ENCODE measurements at places on chromosomes 16 and 17.

- no peak for DNase-seq
Observed at GRCh38 chr17:44263345-44263902, 4.5 kb downstream of the SLC4A1 start.

GRCh38 chr17:32671896-32672295, 185.1 kb downstream of the CDK5R1 start:
- no peak for DNase-seq

- no peak for DNase-seq
Observed at GRCh38 chr16:78606545-78606944, 507.1 kb downstream of the WWOX start.

GRCh38 chr16:8583199-8583598, 7.1 kb downstream of the TMEM114 start:
- DNase-seq: no peak

GRCh38 chr16:8781797-8782196, 15.6 kb downstream of the TMEM186 start:
- no peak for DNase-seq

DNA sequence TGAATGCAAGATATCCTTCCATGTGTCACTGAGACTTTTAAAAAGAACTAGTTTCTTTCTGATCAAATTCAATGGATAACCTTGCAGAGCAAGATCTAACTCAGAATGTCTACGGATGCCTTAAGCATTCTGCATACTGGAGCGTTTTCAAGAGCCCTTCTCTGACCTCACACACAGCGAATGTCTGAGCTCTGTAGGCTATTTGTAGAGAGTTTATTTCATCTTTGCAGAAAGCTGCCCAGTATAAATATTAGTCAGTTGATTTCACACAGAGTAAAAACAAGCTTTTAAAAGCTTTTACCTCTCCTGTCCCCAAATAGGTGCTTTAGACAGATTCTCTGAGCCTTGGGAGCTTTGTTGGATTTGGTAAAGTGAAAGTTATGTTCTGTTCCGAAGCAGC, 165.0 kb downstream of the RBFOX1 start:
- DNase-seq: no peak

DNA sequence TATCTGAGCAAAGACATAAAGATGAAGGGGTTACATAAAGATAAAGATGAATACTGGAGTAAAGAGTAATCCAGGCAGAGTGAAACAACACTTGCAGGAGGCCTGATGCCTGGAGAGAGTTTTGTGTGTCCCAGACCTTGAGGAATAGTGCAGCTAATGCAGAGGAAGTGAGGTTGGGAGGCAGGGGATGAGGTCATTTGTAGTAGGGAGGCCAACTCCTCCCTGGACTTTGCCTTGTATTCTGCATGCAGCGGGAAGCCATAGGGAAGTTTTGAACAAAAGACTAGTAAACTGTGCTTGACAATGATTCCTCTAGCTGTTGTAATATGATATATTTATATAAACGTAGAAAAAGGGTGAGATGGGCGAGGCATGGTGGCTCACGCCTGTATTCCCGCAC, 356.6 kb downstream of the KCNJ2 start:
- no peak for DNase-seq

DNA sequence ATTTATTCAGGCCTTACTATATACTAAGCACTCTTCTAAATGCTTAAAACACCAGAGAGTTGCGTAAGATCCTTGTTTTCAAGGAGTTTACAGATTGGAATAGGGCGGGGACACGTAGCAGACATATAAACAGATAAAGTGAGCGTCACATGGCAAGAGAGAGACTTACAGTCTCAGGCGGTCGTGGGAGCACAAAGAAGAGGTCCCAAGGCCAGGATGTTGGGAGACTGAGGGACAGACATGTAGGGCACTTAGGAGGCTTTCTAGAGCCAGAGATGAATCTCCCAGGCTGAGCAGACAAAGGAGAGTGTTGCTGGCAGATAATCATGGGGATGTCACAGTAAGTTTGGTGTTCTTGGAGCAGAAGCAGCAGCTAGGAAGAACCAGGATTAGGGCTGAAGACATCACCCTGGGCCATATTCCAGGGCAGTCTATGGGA, 119.1 kb upstream of the ANKFN1 start:
- DNase-seq: no peak

GRCh38 chr17:38578229-38579082, 27.3 kb downstream of the SRCIN1 start:
- DNase-seq: no peak

GRCh38 chr17:72422204-72422504, 301.3 kb downstream of the SOX9 start:
- DNase-seq: no peak

DNA sequence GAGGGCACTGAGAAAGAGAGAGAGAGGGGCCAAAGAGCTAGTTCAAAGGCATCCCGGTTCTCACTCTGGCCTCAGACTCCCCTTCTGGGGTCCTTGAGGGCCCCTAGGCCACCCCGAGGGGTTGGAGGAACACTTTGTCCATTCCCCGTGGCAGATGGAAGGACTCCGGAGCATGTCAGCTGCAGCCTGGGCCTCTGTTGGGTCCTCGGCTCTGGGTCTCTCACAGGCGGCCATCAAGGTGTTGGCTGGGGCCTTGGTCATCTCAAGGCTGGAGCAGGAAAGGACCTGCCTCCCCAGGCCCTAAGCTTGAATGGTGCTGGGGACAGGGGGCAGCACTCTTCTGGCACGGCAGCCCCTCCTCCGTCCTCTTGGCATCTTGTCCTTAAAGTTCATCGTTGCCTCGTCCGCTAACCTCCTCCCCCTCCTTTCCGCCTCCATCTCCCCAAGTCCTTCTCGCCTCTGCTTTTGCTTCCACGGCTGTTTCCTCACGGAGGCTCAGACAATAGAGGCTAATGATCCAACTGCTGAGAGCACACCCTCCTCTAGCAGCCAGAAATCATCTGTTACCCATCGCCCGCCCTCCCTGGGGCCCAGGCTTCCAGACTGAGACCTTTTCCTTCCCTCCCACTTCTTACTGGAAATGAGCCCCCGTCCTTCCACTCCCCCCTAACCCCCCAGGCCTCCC, 23.3 kb downstream of the CCR7 start:
- DNase-seq: no peak

DNA sequence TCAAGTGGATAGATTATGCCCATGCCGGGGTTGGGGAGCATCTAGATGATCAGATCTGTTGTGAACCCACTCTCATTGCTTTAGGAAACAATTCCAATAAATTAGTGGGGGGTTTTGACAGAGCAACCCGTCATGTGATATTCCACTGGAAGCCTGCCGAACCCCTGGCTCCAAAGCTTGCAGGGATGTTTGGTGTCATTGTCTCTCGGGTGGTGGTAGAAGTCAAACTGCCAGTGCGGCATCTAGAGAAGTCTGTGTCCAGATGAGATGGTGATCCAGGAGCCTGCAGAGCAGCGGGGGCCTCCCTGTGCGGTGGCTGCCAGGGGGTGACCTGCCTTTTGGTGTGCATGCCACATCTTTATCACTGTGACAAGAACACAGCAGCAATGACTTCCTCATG, 91.7 kb downstream of the SHISA6 start:
- DNase-seq: no peak

- DNase-seq: no peak
Observed at GRCh38 chr17:21200590-21201297, 13.2 kb downstream of the TMEM11 start.

DNA sequence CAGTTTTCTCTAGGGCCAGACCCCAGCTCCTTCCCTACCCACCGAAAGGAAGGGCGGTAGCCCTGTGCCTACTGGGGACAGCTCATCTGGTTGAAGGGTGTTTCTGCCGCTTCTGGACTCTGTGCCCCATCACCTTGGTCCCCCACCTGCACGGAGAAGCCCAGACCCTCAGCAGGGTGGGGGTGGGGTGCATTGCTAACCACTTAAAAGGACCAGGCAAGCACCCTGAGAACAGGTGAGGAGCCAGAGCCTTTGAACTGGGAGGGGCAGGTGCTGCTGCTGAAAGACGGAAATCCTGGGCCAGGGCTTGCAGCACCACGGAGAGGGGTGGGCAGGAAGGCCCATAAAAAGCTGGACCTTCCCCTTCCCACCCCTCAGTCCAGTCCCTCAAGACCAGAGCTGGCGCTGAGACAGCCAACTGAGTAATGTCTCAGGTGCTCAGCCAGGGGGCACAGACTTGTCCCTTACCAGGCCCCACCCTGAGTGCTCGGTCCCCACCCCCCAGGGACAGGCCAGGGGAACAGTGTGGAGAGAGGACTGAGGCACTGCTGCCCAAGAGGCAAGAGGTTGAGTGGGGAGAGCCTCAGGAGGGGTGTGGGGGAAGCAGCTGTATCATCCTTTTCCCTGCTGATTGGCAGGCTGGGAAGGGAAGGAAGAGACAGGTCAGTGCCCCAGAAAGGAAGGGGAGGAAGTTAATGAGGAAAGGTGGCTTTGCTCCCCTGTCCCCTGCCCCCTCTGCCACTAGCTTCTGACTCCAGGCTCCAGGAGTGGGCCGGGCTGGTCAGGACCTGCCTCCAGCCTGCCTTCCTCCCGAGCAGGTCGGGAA, 10.9 kb upstream of the SP2 start:
- no peak for DNase-seq

DNA sequence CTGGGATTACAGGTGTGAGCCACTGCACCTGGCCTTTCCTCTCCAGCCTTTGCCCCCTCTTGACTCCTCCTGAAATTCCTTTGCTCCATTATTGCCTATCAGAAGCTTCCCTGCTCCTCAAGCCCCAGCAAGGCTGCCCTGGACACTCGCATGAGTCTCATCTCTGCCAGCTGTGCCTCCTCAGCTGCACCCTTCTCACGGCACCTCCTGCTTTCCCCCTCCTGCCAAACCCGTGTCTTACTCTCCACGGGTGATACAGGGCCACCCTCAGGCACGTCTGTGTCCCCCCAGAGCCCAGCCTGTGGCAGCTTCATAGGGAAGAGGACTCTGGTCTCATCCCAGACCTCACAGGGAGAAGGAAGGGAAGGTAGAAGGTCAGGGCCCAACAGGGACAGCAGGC, 15.4 kb downstream of the G6PC3 start:
- no peak for DNase-seq

DNA sequence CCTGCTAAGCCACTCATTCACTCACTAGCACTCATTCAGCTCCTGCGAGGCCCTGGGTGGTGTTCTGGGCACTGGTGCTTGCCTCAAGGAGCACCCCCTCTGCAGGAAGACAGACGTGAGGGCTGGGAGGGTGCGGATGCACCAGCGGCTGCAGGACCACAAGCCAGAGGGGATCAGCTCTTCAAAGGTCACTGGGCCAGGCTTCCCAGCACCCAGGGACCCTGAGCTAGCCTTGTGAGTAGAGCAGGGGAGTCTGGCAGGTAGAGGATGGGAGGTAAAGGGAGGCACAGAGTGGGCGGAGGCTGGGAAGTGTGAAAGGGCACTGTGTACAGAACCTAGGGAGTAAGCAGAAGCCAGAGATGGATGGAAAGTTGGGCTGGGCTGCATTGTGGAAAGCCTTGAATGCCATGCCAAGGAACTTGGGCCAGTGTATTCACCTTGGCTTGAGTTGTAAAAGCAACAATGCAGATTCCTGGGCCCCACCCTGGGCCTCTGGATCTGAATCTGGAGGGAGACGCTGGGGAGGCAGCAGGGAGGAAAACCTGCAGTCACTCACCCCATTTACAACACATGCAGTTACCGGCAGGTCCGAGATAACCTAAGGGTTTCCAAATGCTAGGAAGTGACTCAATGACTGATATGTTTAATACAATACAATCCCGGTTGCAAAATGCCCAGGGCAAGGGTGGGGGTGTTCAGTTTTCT, 1.7 kb downstream of the IL4R start:
- DNase-seq: peak; percentile 25

- DNase-seq: no peak
Observed at GRCh38 chr17:45335721-45336120, 18.9 kb upstream of the MAP3K14 start.

DNA sequence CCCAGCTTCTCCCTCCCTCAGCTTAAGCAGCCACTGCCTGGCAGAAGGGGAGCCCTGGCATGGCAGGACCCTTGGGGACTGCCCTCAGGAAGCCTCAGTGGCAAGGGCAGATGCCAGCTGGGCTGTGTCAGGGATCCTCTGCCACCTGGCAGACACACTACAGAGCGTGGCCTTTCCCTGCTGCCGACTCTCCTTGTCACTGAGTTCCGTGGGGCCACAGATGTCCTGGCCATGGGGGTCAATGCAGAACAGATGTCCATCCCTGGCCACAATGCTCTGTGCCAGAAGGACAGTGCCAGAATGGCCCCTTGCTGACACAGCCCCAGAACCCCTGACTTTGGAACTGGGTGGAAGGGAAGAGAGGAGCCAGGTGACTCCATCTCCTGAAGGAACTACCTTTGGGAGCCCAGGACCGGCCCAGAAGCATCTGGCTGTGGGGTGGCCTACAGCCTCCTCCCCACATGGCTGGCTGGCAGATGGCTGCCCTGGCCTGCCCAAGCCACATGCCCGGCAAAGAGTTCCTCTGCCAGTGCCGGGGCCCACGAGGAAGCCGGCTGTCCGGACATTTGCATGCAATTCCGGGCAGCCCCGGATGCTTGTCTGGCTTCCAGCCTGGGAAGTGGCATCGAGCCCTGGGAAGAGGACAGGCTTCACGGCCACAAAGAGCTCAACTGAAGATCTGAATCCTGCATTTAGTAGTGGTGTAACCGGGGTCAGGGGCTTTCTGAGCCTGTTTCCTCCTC, 24.1 kb downstream of the NPTX1 start:
- no peak for DNase-seq

GRCh38 chr16:22694887-22695382, 119.0 kb upstream of the HS3ST2 start:
- no peak for DNase-seq

DNA sequence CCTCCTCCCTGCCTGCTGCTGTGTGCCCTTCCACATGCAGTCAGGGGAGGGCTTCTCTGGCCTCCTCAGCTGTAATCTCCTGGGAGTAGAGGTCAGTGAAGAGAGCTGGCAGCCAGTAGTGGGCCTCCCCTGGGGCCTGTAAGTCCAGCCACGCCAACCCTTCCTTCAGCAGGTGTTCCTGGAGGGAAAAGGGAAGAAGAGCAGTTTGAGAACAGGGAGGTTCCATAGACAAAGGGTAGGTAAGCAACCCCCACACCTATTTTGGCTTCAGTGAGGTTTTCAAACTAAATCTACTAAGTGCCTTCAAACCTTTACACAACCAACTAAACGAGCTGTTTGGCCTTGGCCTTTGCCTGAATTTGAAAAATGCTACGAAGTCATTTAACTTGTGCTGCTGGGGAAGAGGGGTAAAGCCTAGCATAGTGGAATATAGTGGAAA, 14.2 kb downstream of the SNF8 start:
- DNase-seq: no peak

GRCh38 chr16:27389272-27389961, 12.6 kb upstream of the IL21R start:
- DNase-seq: no peak

- DNase-seq: no peak
Observed at GRCh38 chr16:4111748-4112696, 4.2 kb downstream of the ADCY9 start.
